ENCODE measurements at places on chromosomes 5 and 9. TPM values are rescaled to one million over a fixed set of nuclear protein-coding genes. Genes with fewer than 3 reads are reported as not detected.

TAF11L10 gene
- not detected for total RNA-seq

ROPN1L gene
- total RNA-seq, result 0.38 TPM

ROR2 gene
- total RNA-seq, result 0.74 TPM

MYORG gene
- 6.3 TPM for total RNA-seq

SPATA31D1 gene
- not detected for total RNA-seq

STK32A gene
- 0.80 TPM for total RNA-seq

SOHLH1 gene
- total RNA-seq, result not detected

KIF4B gene
- not detected for total RNA-seq

VLDLR gene
- 144 TPM for total RNA-seq

CER1 gene
- not detected for total RNA-seq

NR2F1 gene
- 0.47 TPM for total RNA-seq

MORN5 gene
- total RNA-seq, result not detected

HSDL2 gene
- 234 TPM for total RNA-seq

NUP155 gene
- 10.7 TPM for total RNA-seq

DNA sequence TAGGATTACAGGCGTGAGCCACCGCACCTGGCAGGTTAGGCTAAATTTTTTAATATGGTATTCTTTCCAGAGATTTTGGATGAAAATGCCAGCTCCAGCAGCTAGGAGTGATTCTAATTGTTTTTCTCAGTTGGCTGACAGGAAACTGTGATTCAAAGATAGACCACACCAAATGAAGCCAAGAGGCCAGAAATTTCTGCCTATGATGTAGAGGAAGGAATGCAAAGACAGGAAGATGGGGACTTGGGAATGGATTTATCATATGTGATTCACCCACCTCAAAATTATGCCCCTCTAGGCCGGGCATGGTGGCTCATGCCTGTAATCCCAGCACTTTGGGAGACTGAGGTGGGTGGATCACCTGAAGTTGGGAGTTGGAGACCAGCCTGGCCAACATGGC is 53.3 kb downstream of the UGCG start:
- no peaks in the 10 kb centered on the region for H3K27me3 ChIP-seq
- no peaks in the 10 kb centered on the region for H3K36me3 ChIP-seq
- no peaks in the 10 kb centered on the region for H3K4me1 ChIP-seq
- H3K4me3 ChIP-seq, result no peak overlapping the region

GRCh38 chr5:125152044-125152443 is 405.6 kb upstream of the ZNF608 start:
- H3K27me3 ChIP-seq, result no peaks in the 10 kb centered on the region
- no peak for DNase-seq
- H3K27ac ChIP-seq, result no peak overlapping the region
- no peak overlapping the region for H3K4me3 ChIP-seq
- H3K4me1 ChIP-seq, result no peaks in the 10 kb centered on the region

DNA sequence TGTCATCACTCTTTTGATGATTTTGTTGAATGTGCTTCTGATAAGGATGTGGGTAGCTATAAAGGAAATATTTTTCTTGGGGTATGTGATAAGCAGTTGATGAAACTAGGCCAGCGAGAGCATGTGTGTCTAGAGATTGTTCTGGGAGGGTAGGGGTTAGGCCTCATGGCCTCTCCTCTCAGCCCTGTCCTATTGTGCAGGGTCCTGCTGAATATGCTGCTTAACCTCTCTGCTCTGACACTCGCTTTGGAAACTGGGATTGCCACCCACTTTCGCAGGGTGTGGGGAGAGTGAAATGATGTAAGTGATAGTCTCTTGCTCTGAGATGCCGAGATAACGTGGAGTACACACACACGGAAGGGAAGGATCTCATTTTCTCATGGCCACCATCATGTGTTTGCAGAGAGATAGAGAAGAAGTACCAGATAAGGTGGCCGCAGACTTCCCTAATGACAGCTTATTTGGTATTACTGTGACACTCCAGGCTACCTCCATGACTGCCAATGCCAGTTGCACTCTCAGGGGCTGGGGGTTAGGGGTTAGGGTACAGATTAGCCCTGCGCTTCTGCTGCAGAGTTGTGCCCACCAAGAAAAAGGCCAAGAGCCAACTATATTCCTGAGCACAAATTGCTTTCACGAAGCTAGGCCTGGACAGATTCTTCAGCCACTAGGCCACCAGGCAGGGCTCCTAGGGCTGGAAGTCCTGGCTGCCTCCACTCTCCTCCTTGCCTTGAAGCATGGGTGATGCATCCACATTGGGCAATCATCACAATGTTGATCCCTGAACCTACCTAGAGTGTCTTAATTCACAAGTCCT is 25.2 kb upstream of the TNFAIP8 start:
- H3K27ac ChIP-seq, result no peak overlapping the region
- H3K4me3 ChIP-seq, result no peak overlapping the region
- peaks cover 11% of the 10 kb centered on the region for H3K4me1 ChIP-seq
- DNase-seq, result no peak

DNA sequence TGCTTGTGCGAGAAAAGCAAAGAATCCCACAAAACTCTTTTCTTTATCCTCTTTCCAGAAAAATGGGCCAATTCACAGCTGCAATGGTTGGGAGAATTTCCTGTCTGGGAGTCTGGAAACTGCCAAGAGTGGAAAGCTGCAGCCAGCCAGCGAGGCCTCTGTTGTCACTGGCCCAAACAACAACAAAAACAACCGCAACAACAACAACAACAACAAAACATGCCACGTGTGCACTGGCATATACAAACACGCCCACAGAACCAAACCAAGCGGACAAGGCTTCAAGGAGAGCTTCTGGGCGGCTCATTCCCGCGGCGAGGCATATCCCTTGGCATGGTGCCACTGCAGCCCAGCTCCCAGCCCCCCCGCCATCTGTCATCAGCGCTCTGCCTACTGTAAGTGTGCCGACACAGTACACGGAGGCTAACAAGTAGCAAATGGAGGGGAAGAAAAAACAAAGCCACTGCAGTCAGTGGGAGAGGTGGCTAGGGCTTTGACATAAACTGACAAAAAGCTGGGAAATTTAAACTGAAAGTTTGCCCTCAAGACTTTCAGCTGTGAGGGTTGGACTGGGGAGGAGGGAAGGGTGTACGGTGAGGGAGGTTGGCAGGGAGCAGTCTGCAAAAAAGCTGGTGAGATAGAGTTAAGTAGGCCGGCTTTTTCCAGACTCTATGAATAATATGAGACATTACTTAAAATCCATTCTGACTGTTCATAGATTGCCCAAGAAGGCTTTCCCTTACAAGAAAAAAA is 165.0 kb upstream of the ZNF462 start:
- no peaks in the 10 kb centered on the region for H3K36me3 ChIP-seq
- no peaks in the 10 kb centered on the region for H3K27me3 ChIP-seq
- peaks cover 23% of the 10 kb centered on the region for H3K4me1 ChIP-seq
- peak overlapping the region; percentile 77 for H3K27ac ChIP-seq
- DNase-seq, result peak; percentile 84

- H3K4me3 ChIP-seq, result no peak overlapping the region
- peaks cover 44% of the 10 kb centered on the region for H3K36me3 ChIP-seq
- DNase-seq, result peak; percentile 14
Observed at GRCh38 chr9:133777068-133777791, 39.1 kb upstream of the SARDH start.

DNA sequence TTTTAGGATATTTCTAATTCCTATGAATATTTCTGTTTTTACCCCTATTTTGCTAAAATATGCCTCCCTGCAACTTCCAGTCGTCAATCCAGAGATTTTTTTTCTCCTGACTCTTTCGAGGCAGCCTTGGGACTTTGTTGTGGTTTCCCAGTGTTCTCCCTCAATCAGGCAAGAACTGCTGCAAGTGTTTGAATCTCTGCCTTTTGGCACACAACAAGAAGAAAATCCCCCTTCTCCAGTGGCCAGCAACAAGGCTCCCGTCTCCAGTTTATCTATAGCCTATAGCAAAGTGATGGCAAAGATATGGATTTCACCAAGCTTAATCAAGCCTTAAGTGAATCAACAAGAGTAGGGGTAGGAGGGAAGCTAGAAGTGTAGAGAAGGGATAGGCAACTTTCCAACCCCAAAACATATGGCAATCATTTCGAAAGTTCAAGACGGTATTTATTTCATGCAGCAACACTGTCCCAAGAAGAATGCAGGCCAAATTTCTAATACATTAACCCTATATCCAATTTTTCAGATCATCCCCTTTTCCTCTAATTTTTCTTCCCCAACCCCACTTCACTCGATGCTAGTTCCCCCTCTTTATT is 37.7 kb upstream of the PAPPA start:
- H3K4me3 ChIP-seq, result no peak overlapping the region
- no peaks in the 10 kb centered on the region for H3K27me3 ChIP-seq
- H3K36me3 ChIP-seq, result no peaks in the 10 kb centered on the region
- no peak overlapping the region for H3K27ac ChIP-seq
- DNase-seq, result no peak

DNA sequence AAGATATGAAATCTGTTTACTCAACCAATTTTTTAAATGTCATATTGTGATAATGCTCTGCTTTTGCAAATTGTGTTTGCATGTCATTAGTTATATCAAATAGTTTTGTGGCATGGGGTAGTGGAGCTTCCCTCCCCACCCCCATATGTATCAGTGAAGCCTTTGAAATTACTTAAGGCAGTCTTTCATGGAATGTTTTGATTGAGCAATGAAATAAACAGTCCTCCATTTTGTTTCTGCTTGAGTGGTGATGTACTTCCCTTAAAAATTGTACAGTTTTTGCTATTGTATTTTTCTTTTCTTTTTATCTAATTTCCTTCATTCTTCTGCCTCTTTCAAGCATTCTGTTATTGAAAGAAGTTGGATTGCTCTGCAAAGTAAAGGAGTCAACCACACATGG is 3.5 kb downstream of the SOWAHA start:
- H3K36me3 ChIP-seq, result no peaks in the 10 kb centered on the region
- H3K4me1 ChIP-seq, result peaks cover 28% of the 10 kb centered on the region
- H3K27me3 ChIP-seq, result peaks cover 40% of the 10 kb centered on the region
- no peak overlapping the region for H3K27ac ChIP-seq
- H3K4me3 ChIP-seq, result no peak overlapping the region
- DNase-seq, result no peak

GRCh38 chr5:139642891-139643871 is 5.0 kb upstream of the CXXC5 start:
- DNase-seq, result no peak
- H3K4me1 ChIP-seq, result peaks cover 47% of the 10 kb centered on the region
- no peaks in the 10 kb centered on the region for H3K27me3 ChIP-seq
- no peak overlapping the region for H3K4me3 ChIP-seq

GRCh38 chr9:97633859-97634490 is 354 bp downstream of the NCBP1 start:
- peak overlapping the region; percentile 89 for H3K4me3 ChIP-seq
- H3K4me1 ChIP-seq, result peaks cover 82% of the 10 kb centered on the region
- peak overlapping the region; percentile 95 for H3K27ac ChIP-seq

- no peak overlapping the region for H3K27ac ChIP-seq
- H3K4me3 ChIP-seq, result no peak overlapping the region
- H3K27me3 ChIP-seq, result peaks cover 41% of the 10 kb centered on the region
- H3K4me1 ChIP-seq, result no peaks in the 10 kb centered on the region
- no peak for DNase-seq
- H3K36me3 ChIP-seq, result no peaks in the 10 kb centered on the region
Observed at GRCh38 chr9:114483499-114483898, 21.8 kb downstream of the WHRN start.

DNA sequence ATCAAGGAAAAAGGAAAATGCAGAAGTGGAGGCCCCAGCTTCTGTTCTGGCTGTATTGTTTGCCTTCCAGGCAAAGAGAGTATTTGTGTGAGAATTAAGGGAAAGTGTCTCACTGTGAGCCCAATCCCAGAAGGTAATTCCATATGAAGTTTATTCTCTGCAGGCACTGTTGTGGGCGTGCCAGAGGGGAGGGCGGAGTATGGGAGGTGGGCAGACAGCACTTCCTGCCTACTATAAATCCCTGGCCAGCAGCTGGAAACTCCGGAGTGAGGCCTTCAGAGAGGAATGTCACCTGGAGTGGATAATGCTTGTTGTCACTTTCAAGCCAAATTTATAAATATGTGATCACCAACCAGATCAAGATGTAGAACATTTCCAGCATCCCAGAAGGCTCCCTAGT is 209.5 kb downstream of the ARHGAP26 start:
- no peak for DNase-seq
- peaks cover 54% of the 10 kb centered on the region for H3K4me1 ChIP-seq
- no peaks in the 10 kb centered on the region for H3K36me3 ChIP-seq
- H3K4me3 ChIP-seq, result no peak overlapping the region
- H3K27ac ChIP-seq, result no peak overlapping the region

- peak overlapping the region; percentile 53 for H3K27ac ChIP-seq
- H3K4me3 ChIP-seq, result no peak overlapping the region
- peaks cover 9% of the 10 kb centered on the region for H3K4me1 ChIP-seq
- no peaks in the 10 kb centered on the region for H3K36me3 ChIP-seq
Observed at GRCh38 chr5:97544240-97544639, 361.2 kb upstream of the RIOK2 start.

GRCh38 chr5:74095871-74096270 is 469.9 kb downstream of the ARHGEF28 start:
- H3K27ac ChIP-seq, result no peak overlapping the region
- no peak for DNase-seq
- H3K36me3 ChIP-seq, result no peaks in the 10 kb centered on the region
- H3K4me1 ChIP-seq, result peaks cover 19% of the 10 kb centered on the region
- H3K4me3 ChIP-seq, result no peak overlapping the region
- H3K27me3 ChIP-seq, result no peaks in the 10 kb centered on the region

- no peak overlapping the region for H3K27ac ChIP-seq
- H3K36me3 ChIP-seq, result no peaks in the 10 kb centered on the region
- DNase-seq, result no peak
Observed at GRCh38 chr5:173624282-173624681, 7.8 kb upstream of the BOD1 start.

DNA sequence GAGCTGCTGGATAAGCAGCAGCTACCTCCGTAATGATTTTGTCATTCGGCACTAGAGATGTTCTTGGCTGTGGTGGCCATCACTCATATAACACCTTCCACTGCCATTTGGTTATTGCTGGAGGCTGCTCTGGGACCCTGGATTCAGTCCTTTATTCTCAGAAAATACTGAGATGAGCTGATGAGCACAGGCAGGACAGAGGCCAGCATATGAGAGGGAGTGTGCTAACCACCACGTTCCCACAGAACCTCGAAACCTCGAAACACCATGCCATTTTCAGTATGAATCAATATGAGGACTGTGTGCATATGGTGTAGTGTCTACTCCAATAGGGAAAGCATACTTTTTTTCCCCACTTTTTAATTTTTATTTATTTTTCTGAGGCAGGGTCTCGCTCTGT is 56.6 kb downstream of the ADAM19 start:
- H3K4me1 ChIP-seq, result peaks cover 57% of the 10 kb centered on the region
- no peaks in the 10 kb centered on the region for H3K27me3 ChIP-seq
- H3K4me3 ChIP-seq, result no peak overlapping the region
- no peak for DNase-seq
- H3K36me3 ChIP-seq, result peaks cover 11% of the 10 kb centered on the region

- H3K4me1 ChIP-seq, result peaks cover 35% of the 10 kb centered on the region
- H3K4me3 ChIP-seq, result no peak overlapping the region
- no peaks in the 10 kb centered on the region for H3K27me3 ChIP-seq
- no peak overlapping the region for H3K27ac ChIP-seq
Observed at GRCh38 chr5:112348387-112348786, 70.7 kb downstream of the EPB41L4A start.

DNA sequence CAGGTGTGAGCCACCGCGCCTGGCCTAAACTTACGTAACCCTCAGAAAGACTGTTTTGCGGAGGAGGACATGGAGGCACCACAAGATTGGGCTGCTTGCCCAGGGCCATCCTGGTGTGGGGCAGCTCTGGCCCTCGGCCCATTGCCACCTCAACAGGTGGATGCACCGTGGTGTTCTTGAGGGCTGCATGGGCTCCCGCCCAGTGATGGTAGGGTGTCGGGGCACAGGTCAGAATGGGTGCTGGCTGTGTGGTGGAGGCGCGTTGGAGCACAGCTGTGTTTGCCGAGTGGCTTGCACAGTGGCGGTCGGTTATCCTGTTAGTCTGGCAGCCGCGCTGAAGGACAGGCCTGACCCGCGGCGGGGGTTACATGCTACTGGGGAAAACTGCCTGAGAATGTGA is 196.9 kb downstream of the CACNA1B start:
- no peak overlapping the region for H3K4me3 ChIP-seq
- H3K36me3 ChIP-seq, result no peaks in the 10 kb centered on the region

All from left ventricle myocardium inferior (tissue), 1 donor.